ENCODE measurements at places on chromosomes 7 and 10.

DNA sequence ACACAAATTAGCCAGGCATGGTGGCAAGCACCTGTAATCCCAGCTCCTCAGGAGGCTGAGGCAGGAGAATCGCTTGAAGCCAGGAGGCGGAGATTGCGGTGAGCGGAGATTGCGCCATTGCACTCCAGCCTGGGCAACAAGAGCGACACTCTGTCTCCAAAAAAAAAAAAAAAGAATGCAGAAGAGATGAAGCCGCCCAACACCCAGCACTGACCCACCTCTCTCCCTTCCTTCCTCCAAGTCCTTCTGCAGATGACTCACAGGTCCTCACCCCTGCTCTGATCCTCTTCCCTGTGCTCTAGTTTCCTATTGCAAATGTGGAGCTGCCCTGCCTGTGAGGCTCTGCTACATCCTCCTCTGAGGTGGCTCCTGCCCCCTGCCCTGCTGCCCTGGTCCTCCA lies 22.0 kb upstream of the OPALIN start:
- DNase-seq: peak; percentile 52

- no peak for DNase-seq
Measured at GRCh38 chr10:113644185-113645120, 19.4 kb downstream of the NRAP start.

DNA sequence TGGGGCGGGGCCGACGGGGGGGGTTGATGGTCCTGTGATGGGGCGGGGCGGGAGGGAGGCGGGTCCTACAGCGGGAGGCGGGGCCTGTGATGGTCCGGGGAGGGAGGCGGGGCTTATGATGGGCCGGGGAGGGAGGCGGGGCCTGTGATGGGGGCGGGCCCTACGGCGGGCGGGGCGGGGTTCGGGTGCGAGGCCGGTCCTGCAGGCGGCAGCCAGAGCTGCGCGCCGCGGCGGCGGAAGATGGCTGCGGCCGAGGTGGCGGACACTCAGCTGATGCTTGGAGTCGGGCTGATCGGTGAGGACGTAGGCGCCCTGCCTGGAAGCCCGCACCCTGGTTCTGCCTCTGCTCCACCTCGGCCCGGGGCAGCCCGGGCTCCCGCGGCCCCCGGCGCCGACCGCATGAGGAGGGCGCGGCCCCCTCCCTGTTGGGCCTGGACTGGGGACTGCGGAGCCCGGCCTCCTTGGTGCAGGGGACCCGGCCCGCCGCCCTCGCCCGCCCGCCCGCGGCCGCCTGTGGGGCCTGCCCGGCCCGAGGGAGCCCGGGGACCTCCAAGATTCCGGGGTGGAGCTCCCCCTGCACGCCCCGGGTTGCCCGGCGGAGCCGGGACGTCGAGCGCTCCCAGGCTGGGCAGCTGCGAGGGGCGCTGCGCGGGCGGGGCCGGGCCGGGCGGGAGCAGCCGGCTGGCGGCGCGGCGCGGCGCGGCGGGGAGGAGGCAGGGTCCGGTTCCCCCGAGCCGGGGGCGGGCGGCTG lies at the start of gene DENND10:
TSS of gene DENND10 (plus strand) at position 211 of the 751 bp plus-strand sequence. CDS start at position 241, 30 bp downstream.
- peak; percentile 96 for DNase-seq

DNA sequence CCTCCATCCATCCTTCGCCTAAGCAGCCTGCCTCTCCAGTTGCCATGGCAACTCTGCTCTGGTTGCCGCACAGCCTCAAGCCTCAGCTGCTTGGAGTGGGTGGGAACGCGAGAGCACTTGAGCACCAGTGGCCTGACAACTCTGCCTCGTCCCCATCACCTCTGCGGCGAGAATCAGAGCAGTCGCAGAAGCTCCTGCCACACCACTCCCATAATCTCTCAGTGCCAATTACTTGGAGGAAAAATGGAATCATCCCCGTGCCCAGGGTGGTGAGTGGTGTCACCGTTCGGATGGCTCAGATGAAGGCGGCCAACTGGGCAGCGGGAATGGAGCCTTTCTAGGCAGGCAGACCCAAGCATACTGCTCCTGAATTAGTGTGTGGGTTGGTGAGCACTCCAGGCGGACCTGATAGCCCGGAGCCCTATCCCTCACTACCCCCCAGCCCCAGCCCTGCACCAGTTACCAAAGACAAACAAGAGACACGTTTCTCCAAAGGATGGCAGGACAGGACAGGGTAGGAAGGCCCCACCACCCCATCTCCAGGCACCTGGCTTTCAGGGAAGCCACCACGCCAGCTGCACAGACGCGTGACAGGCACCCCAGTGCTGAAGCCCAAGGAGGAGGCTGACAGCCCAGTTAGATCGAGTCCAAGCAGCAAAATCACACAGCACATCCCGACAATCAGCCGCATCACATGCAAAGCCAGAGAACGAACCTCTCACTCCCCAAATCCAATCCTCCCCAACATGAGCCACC lies 335.4 kb downstream of the PTPRN2 start:
- no peak for DNase-seq

GRCh38 chr7:108090791-108091460 lies 39.2 kb downstream of the LAMB4 start:
- DNase-seq: no peak

GRCh38 chr10:75468612-75469005 lies 37.2 kb downstream of the LRMDA start:
- DNase-seq: no peak

- DNase-seq: no peak
Measured at GRCh38 chr7:108454674-108455550, 1.3 kb downstream of the NRCAM start.

GRCh38 chr7:44965441-44965903 lies 13.3 kb downstream of the MYO1G start:
- no peak for DNase-seq

- no peak for DNase-seq
Measured at GRCh38 chr10:8794860-8795259, 740.4 kb downstream of the GATA3 start.

DNA sequence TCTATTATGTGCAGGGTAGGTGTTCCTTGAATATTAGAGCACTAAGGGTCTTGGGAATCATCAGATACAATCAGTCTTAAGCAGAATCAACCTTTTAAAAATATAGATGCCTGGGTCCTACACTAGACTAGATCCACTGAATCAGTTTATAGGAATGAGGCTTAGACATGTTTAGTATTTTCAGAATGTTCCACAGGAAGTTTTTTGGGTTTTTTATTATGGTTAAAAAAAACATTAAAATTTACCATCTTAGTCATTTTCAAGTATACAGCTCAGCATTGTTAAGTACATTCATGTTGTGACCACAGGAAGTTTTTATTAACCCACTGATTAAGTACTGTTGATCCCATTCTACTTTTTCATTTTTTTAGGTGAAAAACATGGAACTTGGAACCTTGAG lies 135.7 kb downstream of the LCOR start:
- no peak for DNase-seq

GRCh38 chr10:3563298-3563697 lies 221.7 kb downstream of the KLF6 start:
- DNase-seq: no peak

DNA sequence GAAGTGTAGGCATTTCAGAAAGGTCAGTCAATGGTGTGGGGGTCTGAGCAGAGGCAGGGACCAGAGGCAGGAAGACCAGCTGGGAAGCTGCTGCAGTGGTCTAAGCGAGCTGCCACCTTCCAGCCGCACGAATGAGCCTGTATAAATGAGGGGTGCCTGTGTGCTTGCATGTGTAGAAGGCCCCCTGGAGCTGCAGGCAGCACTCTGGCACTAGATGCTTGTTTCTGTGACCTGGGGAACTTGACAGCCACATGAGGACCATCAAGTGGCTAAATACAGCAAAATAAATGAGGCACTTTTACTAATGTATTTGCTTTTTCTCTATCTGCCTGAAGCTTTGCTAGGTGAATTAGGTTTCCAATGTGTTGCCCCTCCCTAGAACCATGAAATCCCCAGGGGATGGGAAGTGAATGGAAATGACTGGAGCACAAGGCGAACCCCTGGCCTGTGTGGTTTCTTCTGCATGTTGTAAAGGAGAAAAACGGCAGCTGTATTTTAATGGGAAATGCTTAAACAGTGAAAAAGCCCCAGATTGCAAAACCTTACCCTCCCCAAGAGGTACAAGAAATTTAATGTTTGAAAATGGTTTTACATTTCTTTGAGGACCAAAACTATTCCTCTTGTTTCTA lies 57.7 kb downstream of the PYROXD2 start:
- no peak for DNase-seq

DNA sequence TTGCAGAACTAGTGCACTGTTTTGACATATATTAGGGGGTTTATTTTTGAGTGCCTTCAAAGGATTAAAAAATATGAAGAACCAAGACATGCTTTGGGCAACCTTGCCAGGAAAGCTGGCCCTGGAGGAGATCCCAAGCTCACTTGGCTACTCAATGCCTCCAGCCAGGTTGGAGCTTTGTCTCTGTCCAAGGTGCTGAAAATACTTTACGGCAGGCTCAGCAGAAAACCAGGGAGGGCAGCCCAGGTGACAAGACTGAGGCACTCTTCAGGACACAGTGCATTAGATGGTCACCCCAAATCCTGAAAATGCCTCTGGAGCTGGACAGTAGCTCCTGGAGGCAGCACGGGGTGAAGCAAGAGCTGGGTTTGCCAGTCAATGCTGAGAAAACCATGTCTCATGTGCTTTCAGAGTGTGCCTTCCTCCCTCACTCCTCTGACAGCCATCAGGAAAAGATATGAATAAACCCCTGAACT lies 5.8 kb upstream of the KCNH2 start:
- no peak for DNase-seq

DNA sequence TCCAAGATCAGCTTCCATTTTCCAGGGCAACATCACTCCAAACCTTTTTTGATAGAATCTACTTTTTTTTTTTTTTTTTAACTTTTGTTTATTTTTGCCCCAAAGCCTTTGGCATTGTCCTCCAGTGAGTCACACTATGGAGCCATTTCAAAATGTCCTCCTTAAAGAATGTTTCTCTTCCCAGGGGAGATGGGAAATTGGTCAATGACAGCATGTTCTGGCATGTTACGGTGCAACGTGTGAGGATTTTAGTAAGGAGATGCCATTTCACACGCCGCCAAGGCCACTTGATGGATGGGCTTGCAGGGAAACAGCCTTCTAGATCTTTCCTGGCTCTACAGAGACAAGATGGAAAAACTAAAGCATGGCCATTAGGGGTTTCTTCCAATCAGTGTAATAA lies 30.7 kb upstream of the TRIL start:
- DNase-seq: peak; percentile 63

DNA sequence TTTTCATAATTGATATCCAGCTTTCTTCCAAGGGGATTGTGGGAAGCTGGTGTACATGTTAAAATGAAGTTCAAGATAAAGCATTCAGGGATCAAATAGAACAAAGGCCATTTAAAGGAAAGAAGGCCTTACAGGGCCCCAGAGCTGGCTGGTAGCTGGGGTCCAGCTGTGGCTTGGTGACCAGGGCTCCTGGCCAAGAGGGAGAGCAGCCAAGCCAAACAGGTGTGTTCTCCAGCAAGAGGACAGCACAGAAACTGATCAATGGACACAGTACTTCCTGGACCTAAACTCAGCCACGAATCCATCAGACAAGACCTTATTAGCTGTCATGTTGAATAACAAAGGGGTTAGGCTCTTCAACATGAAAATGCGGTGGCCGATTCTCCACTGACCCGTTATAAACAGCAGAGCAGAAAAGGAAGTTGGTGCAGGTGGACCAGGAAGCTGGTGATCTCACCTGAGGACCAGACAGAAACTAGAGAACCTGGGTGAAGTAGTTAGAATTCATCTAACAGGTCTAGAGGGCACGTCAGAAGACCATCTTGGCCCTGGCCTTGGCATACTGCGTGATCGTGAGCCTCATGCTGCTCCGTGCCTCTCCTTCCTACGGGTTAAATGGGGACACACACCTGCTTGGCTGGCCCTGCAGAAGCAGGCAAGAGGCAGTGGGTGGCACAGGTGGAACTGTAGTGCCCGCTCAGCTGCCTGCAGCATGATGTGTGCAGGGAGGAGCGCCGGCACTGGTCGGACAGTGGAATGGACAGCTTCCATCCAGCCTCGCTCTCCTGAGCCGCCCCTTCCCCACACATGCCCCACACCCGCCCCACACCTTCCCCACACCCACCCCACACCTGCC lies 53.8 kb downstream of the PARP12 start:
- DNase-seq: no peak

- no peak for DNase-seq
Measured at GRCh38 chr10:2978574-2979273, 88.6 kb upstream of the PFKP start.

DNA sequence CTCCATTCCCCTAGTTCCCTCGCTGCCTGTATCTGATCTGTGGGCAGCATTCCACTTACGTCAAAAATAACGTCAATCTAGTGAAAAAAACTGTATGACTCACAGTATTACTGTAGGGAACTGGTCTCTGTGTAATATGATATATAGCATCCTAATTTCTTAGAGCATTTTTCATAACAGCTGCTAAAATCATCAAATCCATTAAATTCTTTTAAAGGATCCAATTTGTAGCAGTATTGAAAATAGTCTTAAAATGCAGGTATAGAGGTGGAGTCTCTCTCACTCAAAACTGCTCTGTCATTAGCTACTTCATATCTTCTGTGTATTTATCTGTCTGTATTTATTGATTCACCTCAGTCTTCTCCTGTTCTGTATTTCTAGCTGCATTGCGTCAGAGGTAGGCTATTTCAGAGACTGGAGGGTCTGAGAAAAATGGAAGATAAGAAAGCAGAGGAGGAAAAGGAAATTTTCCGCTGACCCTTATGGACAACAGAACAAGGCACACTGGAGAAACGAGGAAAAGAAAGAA lies 59.9 kb downstream of the PON1 start:
- peak; percentile 57 for DNase-seq

- no peak for DNase-seq
Measured at GRCh38 chr10:98080494-98080893, 50.1 kb upstream of the CRTAC1 start.

- DNase-seq: no peak
Measured at GRCh38 chr7:129282865-129283264, 58.0 kb downstream of the AHCYL2 start.

GRCh38 chr7:157320608-157320980 lies 16.2 kb upstream of the DNAJB6 start:
- no peak for DNase-seq

GRCh38 chr7:112266595-112267270 lies 60.2 kb downstream of the ZNF277 start:
- peak; percentile 11 for DNase-seq

GRCh38 chr10:61464461-61465170 lies 11.4 kb upstream of the TMEM26 start:
- no peak for DNase-seq

DNA sequence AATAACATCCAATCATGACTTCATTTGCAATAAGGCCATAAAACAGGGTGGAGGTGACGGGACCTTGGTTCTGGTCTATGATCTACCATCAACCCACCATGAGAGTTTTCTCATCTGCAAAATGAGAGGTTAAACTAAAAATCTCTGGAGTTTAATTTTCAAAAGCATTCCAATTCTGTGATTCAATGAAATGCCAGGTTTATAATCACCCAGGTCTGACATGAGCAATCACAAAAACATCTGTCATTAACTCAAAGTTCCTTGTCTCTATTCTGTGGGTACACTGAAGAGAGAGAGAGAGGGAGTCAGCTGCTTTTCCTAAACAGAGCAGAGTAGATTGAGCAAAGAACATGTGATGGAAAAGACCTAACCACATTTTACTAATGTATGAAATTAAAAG lies 75.4 kb downstream of the NUDCD3 start:
- peak; percentile 48 for DNase-seq

Data from urothelium cell line (cell line).